ENCODE measurements at places on chromosomes 6 and 20.

DNA sequence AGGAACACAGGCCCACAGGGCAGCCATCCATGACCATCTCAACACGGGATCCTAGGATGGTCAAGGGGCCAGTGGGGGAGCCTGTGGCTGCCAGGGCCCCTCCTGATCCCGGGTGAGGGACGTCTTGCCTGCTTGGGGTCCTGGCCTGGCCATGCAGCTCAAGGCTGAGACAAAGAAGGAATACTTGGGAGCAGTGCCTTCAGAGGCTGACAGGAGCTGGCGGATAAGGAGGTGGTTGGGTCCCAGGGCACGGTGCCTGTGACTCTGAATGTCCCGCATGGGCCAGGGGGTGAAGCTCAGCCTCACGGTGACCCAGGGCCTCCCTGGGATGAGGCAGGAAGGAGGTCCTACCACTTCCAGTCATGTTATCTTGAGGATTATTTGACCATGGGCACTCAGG is 95.2 kb downstream of the SMOC2 start:
- DNase-seq: no peak

DNA sequence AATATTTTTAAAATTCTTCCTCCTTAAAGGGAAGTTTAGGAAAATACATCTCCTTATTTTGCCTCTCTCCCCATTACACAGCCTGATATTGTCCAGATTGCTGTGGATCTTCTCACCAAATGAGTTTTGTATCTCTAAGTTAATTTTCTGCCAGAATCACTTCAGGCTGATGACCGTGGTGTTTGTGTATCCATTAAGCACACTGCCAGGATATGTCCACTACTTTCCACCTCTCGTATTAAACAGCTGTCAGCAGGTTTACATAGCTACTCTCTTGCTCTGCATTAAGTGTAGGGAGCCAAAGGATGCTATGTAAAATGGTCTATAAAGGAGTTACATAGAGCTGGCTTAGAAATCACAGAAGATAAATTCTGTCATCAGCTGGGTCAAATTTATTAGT is 201.1 kb downstream of the ZFAND3 start:
- DNase-seq: peak; percentile 76

- no peak for DNase-seq
Measured at GRCh38 chr6:82767447-82767846, 298.2 kb downstream of the UBE3D start.

GRCh38 chr6:11571073-11571472 is 33.5 kb downstream of the TMEM170B start:
- DNase-seq: no peak

GRCh38 chr6:10894958-10895357 is 8.1 kb downstream of the SYCP2L start:
- no peak for DNase-seq

GRCh38 chr20:46078954-46079353 is 10.8 kb downstream of the NCOA5 start:
- DNase-seq: no peak

DNA sequence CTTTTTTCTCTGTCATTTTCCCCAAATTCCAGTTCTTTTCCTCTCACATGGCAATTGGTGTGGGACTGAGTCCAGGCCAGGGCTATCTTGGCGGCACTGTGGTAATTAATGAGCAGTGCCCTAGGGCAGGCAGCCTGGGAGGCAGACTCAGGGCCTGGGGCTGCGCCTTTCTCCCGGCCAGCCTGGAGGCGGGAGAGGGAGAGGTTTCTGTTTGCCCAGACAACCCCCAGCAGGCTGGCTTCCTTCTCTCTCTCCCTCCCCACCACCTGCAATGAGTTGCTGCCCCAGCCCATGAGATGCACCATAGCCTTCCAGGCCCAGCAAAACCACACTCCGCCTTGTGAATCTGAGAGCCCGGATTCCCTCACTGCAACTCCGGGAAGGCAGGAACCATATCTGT is 15.1 kb upstream of the CCDC167 start:
- no peak for DNase-seq

GRCh38 chr6:162706232-162706631 is 21.3 kb downstream of the PRKN start:
- DNase-seq: no peak

- DNase-seq: no peak
Measured at GRCh38 chr6:117617210-117618035, 15.1 kb upstream of the GOPC start.
